ENCODE measurements at places on chromosomes 2 and 18.
A peak's percentile ranks its signal among the peaks of the same experiment; 100 is the strongest.

GRCh38 chr18:33062834-33063364 lies 290.1 kb upstream of the KLHL14 start:
- no peak for DNase-seq

DNA sequence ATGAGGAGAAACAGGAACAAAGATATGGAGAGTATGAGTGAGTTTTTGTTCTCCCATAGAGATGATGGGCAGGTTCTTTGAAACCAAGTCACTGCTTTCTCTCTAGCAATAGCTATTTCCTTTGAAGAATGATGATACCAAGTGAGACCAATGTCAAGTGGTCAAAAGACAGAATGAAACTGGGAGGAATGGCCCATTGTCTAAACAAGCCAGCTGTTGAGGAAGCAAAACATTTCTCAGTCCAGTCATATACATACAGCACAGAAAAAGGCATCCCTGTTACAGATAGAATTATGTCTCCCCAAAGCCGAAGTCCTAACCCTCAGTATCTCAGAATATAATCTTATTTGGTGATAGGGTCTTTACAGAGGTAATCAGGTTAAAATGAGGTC lies 66.1 kb upstream of the EPC2 start:
- no peak for DNase-seq

GRCh38 chr2:205656461-205656860 lies 25.8 kb upstream of the NRP2 start:
- DNase-seq, result no peak

- no peak for DNase-seq
These were observed 436.4 kb upstream of the ST6GAL2 start for GRCh38 chr2:107322416-107322815.

- DNase-seq, result no peak
These were observed 87.5 kb upstream of the RNF152 start for GRCh38 chr18:61980355-61980754.

GRCh38 chr2:203900253-203900652 lies 32.7 kb downstream of the CTLA4 start:
- DNase-seq, result no peak

DNA sequence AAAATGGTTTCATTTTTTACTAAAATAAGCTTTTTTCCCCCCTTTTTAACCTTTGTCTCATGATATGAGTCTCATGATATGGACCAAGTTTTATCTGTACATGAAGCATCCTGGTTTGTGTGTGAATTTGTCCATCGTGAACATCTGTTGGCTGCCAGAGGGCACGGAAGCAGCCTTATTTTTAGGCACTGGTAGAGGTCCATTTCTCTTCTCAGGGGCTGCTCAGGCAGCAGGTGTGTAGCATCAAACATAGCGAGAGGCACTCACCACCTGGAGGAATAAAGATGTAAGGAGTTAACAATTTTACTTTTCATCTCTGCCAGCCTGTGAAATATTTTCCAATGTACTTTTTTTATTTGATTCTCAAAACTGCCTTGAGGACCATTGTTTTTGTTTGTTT lies 134.5 kb downstream of the RHBDD1 start:
- DNase-seq, result no peak

- DNase-seq, result no peak
These were observed 537.3 kb downstream of the ERBB4 start for GRCh38 chr2:212001325-212001724.

- DNase-seq, result no peak
These were observed 38.9 kb downstream of the DHX57 start for GRCh38 chr2:38836791-38837190.

DNA sequence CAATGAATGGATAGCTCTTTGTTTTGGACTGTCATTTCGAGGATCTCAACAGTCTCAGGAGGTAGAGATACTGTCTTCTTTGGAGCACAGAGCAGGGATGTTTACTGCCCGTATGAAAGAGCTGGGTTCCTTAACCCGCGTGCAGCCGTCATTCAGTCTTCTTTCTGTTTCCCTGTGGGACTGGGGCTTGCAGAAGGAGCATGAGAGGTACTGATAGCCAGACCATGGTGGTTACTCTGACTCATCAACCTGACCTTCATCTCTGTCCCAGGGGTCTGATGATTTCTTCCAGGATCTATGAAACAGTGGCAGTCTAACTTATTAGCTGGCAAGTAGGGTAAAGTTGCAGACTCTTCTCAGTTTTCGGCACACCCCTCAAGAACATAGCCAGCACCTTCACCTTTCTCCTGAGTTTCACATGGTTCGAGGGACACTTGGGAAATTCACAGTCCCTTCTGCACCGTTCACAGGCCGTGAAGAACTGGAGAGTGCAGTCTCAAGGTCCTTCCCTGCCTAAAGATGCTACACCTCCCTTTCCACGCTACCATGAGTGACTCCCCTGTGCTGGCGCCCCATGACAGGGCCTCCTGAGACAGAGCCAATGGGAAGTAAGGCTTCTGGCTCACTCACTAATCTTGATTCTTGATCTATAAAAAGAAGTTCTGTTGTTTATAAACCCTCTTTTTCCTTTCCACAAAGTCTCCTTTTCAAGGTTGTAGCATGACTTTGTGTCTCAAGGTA lies 226.2 kb downstream of the MC4R start:
- DNase-seq, result no peak

GRCh38 chr2:183093857-183094657 lies 15.5 kb downstream of the DUSP19 start:
- no peak for DNase-seq

GRCh38 chr2:162011706-162012564 lies 62.1 kb downstream of the DPP4 start:
- no peak for DNase-seq

- no peak for DNase-seq
These were observed 129.2 kb upstream of the MEIS1 start for GRCh38 chr2:66305718-66306117.

DNA sequence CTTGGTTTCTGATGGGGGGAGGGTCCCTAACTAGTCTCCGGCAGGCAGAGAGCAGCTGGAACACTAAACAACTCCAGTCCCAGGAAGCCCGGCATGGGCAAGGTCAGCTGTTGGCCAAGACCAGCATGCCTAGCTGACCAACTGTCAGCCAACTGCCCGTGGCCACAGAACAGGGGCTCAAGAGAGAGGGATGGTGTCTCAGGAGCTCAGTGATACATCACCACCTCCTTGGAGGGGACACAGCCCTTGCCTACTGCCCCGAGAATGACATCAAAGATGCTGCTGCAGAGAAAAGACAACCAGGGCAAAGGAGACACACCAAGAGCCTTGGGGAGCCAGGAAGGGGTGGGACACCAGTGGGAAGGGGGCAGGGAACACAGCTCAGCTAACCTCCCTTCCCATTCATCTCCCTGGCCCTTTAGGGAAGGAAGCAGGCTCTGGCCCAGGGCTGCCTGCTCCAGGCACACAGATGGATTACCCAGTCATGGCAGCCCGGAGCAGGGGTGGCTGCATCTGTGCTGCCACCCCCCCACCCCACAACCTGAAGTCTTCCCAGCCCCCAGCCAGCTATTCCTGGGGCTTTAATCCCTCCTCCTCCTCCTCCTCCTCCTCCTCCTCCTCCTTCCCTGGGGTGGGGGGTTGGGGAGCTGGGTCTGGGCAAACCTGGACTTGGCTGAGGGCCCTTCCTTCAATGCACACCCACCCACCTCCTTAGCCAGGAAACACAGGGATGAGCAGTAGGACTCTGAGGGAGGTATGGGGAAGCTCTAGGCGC lies 1.9 kb downstream of the BIN1 start:
- no peak for DNase-seq

DNA sequence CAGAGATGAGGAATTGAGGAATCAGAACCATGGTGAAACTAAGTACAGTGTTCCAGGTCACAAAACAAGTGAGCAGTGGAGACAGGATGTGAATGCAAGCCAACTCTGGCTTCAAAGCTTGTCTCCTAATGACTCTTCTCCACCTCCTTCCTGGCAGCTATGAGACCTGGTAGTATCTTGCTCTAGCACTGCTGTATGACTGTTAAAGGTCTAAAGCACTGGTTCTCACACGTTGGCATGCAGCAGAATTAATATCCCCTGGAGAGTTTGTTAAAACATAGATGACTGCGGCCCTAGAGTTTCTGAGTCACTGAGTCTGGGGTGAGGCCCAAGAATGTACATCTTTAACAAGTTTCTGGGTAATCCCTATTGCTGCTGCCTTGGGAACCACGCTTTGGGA lies 63.3 kb downstream of the SUCLG1 start:
- DNase-seq, result peak; percentile 68

DNA sequence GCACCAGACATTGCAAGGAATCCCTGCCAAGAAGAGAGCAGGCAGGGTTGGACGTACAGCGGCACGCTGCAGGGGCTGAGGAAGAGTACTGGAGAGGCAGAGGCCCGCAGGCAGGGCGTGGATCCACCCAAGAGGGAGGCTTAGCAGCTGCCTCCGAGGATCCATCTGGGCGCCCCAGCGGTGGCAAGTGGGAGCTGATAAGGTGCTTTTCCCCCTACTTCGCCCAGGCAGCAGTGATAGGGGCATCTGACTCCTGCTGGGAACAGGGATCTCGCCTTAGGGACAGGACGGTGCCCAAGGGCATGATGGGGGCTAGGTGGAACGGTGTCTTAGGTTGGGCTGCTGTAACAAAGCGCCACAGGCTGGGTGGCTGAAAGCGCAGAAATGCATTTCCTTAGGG lies 67.4 kb upstream of the HS6ST1 start:
- no peak for DNase-seq

DNA sequence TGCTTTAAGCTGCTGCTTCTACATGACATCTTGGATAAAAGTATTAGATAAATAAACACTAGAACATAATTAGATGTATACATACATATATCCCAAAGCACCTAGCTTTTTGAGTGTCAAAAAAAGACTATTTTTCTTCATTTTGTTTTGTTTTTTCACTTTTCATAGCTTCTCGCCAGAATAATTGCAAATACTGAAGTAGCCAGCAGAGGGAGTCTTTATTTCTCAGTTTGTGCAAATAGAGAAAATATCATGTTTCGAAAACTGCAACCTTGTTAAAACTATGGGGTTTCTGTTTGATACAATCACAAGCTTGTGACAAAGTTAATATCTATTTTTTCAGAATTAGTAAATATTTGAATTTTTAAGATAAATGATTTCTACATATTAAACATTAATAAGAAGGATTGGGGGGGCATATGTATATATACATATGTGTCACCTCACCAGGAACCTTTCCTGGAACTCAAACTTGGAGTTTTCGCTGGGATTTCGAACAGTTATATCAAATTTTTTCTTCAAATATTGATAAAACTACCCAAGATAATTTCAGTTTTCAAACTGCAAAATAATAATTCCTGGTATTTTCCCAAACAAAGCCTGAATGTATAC lies 61.0 kb downstream of the GRB14 start:
- no peak for DNase-seq

GRCh38 chr2:198757069-198757468 lies 700.7 kb downstream of the SATB2 start:
- no peak for DNase-seq

DNA sequence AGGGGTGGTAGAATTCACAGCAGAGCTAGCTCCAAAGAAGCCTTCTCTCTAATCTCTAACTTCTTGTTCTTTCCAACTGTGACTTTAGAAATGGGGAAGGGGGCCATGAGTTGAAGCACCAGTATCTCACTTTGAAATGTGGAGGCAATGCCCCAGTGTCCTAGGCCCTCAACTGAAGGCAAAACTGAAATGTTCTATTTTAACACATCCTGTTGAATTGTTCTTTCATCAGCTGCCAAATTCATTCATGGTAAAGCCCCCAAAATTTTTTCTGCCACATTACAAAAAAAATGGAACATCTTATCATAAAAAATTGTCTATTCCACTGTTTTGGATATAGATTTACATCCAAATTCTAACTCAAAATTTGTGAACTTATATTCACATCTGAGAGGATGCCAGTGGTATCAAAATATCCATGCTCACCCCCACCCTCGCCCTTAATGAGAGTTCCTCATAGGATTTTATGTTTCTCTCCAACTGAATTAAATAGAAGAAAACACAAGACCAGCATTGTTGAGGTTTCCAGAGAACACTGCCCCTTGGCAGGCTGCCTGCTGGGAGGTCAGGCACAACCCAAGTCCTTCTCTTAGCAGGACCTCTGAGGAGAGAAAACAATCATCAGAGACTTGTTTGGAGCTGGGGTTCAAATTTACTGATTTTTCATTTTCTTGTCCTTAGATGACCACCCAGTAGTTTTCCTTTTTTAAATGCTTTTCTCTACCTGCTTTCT lies 147.4 kb upstream of the PGAP1 start:
- no peak for DNase-seq

DNA sequence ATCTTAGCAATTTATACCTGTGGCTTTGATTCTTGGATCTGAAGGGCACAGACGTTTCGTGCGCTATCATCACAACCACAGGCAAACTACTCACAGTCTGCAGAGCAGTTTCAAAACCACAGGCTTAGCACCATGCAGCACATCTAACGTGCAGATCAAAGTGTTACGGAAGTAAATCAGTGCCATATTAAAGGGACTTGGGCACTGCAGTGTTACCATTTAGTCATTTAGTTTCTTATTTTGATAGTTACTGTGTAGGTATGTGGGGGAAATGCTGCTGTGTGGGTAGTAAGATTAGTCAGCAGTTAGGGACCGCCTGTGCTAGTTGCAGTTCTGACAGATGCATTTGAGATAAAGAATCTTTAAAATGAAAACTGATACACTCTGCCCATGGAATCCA lies 384.0 kb downstream of the NBAS start:
- peak; percentile 30 for DNase-seq

GRCh38 chr18:62732617-62733016 lies 17.3 kb downstream of the PHLPP1 start:
- DNase-seq, result no peak
